Muscle of arm (tissue), 14 donors: ENCODE measurements at places on chromosomes 7 and 10. TPM values are rescaled to one million over a fixed set of nuclear protein-coding genes. Genes with fewer than 3 reads are reported as not detected.

GRCh38 chr10:33126742-33127141 lies 168.7 kb upstream of the ITGB1 start:
- no peak for DNase-seq

DNA sequence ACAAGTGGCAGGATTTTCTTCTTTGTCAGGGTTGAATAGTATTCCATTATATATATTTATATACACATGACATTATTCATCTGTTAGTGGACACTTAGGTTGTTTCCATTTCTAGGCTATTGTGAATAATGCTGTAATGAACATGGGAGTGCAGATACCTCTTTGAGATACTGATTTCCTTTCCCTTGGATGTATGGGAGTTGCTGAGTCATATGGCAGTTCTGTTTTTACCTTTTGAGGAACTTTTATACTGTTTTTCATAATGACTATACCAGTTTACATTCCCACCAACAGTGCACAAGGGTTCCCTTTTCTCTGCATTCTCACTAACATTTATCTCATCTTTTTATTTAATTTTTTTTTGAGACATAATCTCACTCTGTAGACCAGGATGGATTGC lies 1.8 kb upstream of the CLCN1 start:
- DNase-seq: no peak

DNA sequence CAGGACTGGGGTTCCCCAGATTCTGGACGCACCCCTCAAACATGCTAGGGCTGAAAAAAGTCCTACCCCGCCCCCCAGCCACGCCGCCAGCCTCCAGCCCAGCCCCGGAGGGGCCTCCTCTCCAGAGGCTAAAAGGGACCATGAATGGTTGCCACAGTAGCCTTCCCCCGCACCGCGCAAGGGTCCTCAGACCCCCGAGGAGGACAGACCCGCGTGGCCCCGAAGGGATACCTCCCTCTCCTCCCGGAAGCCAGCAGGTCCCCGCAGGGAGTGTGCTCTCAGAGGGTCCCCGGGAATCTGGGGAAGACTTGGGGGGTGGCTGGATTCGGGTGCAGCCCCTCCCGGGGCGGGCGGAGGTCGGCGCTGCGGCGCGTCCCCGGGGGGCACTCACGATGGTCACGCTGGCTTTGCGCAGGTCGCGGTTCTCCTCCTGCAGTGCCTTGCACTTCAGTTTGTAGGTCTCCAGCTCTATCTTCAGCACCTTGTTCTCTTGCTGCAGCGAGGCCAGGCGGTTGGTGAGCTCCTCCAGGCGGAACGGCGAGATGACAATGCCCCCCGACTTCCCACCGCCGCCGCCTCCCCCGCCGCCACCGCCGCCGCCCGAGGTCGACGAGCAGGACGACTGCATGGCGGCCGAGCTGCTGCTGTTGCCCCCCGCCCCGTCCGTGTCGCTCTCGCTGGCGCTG lies 482 bp downstream of the CCDC6 start:
- no peak for DNase-seq

GRCh38 chr10:63595072-63595471 lies 73.9 kb downstream of the REEP3 start:
- no peak for DNase-seq

- peak; percentile 82 for DNase-seq
Observed at GRCh38 chr7:48035301-48035966, at the start of gene C7orf57. TSS of gene C7orf57 (plus strand) at chr7:48035543. CDS start at chr7:48036309, 766 bp downstream.

GRCh38 chr10:60757420-60757895 lies 20.8 kb upstream of the CDK1 start:
- no peak for DNase-seq

Gene DGKI
- polyA plus RNA-seq: 0.84 TPM

Gene MBL2
- not detected for polyA plus RNA-seq
